Uterus (tissue), 4 donors: ENCODE measurements at places on chromosomes 1 and 21. TPM values are rescaled to one million over a fixed set of nuclear protein-coding genes. Genes with fewer than 3 reads are reported as not detected.

The TEDDM1 gene
- total RNA-seq: not detected

DNA sequence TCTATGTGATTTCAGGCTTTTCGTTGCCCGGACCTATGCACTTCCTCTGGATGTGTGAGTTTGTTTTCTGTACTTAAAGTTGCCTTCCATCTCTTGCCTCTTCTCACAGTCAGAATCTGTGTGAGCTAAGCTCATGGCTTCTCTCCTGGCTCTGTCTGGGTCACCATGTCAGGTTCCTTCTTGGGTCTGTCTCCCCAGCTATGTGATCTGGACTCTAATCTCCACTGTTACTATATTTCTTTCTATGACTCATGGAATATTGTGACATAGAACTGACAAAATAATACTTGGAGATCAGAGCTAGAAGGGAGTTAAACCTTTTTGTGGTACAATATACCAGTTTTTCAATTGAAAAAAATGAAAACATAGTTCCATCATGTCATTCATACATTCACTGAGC lies 172.7 kb upstream of the FGGY start:
- no peaks in the 10 kb centered on the region for H3K27me3 ChIP-seq
- H3K4me1 ChIP-seq: no peaks in the 10 kb centered on the region
- no peaks in the 10 kb centered on the region for H3K36me3 ChIP-seq
- no peak for DNase-seq
- H3K4me3 ChIP-seq: no peak overlapping the region

DNA sequence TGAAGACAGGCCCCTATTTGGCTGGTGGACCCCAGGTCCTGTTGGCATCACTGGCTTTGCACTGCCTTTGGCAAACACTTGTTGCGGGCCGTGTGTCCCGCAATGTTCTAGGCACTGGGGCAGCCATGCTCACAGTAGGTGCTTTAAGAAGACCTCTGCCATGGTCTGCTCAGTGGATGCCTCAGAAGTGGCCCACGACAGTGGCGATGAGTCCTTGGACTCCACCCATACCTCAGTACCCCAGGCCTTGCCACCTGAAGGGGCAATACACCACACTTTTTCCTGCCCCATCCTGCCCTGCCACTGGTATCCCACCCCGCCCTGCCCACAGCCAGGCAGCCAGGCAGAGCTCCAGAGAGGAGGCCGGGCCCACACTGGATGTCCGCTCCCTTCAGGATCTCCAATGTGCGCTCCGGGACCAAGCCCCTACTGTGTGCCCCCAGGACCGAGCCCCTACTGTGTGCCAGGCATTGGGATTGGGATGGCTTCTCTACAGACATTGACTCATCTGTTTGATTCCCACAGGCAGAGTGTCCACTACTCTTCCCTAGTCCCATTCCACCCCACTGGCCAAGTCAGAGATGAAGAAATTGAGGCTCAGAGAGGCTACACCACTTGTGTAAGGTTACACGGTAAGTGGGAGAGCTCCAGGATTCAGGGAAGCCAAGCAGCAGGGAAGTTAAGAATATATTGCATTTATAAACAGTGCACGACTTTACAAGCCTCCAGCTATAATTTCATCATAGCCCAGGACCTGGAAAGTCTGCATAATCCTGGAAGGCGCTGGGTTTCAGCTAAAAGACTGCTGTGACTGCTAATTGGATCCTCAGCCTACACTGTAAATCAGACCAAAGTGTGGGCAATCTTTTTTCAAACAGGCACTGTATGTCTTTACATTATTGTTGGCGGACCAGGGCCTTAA lies 101.6 kb downstream of the DMRTB1 start:
- DNase-seq: peak; percentile 9
- no peaks in the 10 kb centered on the region for H3K27me3 ChIP-seq
- no peaks in the 10 kb centered on the region for H3K4me1 ChIP-seq
- no peak overlapping the region for H3K4me3 ChIP-seq

The KRTAP19-1 gene
- not detected for total RNA-seq

The SPRR2B gene
- total RNA-seq: not detected

- H3K4me3 ChIP-seq: no peak overlapping the region
- no peak overlapping the region for H3K27ac ChIP-seq
- H3K36me3 ChIP-seq: no peaks in the 10 kb centered on the region
- no peaks in the 10 kb centered on the region for H3K27me3 ChIP-seq
- H3K4me1 ChIP-seq: peaks cover 10% of the 10 kb centered on the region
- DNase-seq: no peak
Measured at GRCh38 chr1:41535716-41536115, 51.2 kb upstream of the EDN2 start.
